Renal pelvis (tissue), 12 donors: ENCODE measurements at places on chromosomes 6 and 20. TPM values are rescaled to one million over a fixed set of nuclear protein-coding genes. Genes with fewer than 3 reads are reported as not detected.

DNA sequence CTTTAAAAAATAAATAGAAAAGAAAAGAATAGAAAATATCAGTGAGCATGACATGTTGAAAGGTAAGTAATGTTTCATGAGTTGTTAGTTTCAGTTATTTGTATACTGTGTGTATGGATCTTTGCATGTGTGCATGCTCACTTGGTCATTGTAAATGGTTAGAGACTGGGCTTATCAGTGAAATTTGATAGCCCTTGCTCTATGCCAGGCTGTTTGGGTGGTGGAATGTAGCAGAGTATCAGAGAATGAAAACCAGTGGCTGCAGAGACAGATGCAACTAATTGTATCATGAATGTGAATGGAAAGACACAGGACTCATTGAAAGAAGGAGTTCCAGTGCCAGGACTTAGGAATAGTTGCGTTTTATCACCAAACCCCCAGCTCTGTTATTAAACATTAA, 4.2 kb downstream of the GSTA2 start:
- no peak for DNase-seq

- no peak for DNase-seq
Measured at GRCh38 chr6:44074813-44075646, 52.2 kb downstream of the MRPL14 start.

GRM4 gene
- polyA plus RNA-seq: 0.57 TPM

PGC gene
- not detected for polyA plus RNA-seq
